ENCODE measurements at places on chromosomes 6 and 20.
A peak's percentile ranks its signal among the peaks of the same experiment; 100 is the strongest.

DNA sequence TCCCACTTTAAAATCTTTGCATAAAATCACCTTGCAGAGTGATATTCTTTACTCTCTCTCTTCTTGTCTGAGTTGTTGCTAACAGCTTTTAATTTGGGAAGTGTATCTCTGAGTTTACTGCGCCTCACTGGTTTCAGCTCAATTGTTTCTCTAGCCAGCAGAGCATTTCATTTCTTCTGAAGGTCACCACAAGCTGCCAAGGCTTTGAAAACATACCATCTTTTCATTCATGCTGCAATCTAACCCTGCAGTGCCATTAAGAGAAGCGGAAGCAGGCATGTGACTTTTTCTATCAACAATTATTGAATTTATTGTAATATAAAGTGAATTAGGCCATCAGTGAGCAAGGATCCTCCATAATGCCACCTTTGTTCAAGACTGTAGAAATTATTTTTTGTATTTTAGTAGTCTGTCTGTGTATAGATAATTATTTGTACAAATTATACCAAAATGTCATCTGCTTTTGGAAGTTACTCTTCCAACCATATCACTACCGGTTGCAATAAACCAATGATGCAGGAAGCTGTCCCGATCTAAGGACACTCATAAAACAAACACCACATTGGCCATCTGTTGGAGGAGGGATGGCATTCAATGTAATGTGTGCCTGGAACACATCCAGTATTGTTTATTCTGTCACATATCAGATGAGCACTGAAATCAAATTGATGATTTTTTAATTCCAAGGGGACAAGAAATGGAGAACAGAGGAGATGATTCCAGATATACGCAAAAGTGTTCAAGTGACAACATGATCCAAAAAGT is 26.8 kb downstream of the HS3ST5 start:
- DNase-seq = no peak

GRCh38 chr20:17431621-17432364 is 99.4 kb downstream of the BFSP1 start:
- peak; percentile 72 for DNase-seq

DNA sequence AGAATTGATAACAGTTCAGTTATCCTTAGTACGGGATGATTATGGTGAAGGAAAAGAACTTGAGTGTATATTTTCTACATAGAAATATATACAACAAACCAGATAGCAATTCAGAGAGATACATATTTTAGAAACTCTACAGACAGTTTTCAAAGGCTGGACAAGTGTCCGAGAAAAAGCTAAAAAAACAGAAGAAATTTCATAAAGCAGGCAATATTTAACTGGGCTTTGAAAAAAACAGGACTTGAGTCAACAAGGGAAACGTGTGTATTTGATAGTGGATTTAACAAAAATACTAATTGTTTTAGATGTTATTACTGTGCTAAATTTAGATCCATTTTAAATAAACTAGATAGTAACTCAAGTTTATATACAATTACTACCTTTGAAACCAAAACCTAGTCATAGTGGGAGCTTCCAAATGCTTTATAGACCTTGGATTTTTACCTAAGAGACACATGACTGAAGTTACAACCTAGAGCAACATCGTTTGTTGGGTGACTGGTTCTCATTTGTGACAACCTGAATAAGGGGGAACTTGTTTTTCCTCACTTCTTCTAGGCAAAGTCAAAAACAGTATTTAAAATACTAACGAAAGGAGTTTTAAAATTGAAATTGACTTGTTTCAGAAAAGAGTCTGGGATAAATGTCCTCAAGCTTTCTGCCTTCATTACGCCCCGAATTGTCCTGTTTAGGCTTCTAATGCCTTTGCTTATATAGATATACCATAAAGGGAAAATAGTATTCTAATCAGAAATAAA is 116.7 kb upstream of the PRSS16 start:
- no peak for DNase-seq

- DNase-seq = no peak
Measured at GRCh38 chr6:44341095-44341890, 1.2 kb upstream of the SPATS1 start.

DNA sequence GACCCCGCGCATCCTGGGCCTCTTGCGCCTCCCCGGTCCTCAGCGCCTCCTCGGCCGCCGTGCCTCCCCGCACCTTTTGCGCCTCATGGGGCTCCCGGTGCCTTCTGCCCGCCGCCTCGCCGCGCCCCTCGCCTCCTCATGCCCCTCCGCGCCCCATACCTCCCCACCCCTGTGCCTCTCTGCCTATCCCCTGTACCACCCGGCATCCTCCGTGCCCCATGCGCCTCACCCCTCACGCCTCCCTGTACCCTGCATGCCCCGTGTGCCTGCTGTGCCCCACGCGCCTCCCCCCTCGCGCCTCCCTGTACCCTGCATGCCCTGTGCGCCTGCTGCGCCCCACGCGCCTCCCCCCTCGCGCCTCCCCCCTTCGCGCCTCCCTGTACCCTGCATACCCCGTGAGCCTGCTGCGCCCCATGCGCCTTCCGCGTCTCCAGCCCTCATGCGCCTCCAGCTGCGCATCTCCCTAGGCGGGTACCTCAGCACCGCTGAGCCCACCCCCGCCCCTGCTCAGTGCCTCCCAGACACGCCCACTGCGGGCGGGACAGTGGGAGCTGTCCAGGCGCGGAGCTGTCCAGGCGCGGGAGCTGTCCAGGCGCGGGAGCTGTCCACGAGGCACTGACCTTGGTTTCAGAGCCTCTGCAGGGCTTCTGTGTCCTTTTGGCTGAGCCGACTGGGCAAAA is 37.1 kb downstream of the IGF2R start:
- peak; percentile 40 for DNase-seq

GRCh38 chr6:136517002-136517401 is 33.2 kb downstream of the MAP7 start:
- no peak for DNase-seq

- no peak for DNase-seq
Measured at GRCh38 chr6:36751091-36751490, 53.5 kb downstream of the RAB44 start.

GRCh38 chr6:42520786-42521607 is 42.8 kb upstream of the UBR2 start:
- no peak for DNase-seq

GRCh38 chr6:118212451-118213173 is 305.5 kb downstream of the SLC35F1 start:
- DNase-seq = no peak

- no peak for DNase-seq
Measured at GRCh38 chr20:45118028-45118427, 3.1 kb upstream of the WFDC5 start.

DNA sequence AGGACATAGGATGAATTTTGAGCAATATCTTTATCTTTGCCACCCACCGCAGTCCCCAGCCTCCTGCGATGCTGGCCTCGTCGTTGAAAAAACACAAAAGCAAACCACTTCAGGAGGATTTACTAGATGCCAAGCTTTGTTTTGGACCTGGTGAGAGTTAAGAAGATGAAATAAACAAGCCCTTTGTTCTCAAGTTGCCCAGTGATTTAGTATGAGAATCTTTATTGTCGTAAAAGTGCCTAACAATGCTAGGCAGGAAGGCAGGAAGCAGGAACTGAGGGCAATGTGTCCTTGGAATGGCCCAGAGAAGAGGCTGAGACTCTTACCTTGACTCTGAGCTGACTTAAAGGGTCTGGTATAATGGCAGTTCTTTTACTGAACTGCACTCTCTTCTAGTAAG is 116.0 kb downstream of the TRMT11 start:
- no peak for DNase-seq

DNA sequence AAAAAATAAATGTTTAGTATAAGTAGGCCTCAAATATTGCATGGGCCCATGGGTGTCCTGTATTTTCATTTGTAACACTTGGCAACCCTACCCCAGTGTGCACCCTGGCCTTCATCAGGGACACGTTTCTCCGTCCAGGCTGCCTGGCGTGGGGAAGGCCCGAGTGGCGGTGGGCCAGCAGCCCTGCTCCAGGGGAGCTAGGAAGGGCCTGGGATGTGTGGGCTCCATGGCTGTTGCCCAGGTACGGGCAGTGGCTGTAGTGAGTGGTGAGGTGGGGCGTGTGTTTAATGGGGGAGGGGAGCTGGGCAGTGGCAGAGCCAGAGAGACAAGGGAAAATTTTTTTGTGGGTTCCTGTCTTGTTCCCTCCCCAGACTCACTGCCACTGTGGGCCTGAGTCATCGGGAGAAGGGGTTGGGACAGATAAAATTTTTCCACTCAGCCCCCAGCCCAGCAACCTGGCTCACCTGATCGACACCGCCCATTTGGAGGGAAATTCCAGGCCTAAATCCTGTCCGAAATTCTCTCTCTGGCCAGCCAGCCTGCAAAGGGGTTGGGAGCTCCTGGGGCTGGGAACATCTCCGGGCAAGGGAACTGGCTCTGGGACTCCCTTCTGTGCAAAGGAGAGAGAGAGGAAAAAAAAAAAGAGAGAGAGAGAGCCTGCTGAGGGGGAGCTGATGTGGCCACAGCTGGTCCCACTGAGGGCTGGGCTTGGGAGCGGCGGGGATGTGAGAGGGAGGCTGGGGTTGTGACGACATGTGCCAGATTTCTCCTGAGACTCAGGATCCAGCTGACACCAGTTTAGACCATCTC is 32.5 kb upstream of the VEGFA start:
- DNase-seq = no peak

DNA sequence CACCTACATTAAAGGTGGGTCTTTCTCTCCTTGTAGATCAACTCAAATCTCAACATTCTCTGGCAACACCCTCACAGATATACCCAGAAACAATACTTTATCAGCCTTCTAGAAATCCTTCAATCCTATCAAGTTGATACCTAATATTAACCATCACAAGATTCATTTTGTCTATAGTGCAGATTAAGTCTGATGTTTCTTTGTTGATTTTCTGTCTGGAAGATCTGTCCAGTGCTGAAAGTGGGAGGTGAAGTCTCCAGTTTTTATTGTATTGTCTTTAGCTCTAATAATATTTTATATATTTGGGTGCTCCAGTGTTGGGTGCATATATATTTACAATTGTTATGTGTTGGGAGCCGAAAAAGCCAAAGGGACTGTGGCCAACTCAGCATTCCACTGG is 493.9 kb upstream of the ADGRB3 start:
- no peak for DNase-seq

GRCh38 chr6:39366931-39367618 is 44.6 kb upstream of the KCNK16 start:
- DNase-seq = no peak
